ENCODE measurements at places on chromosomes 1 and 21. TPM values are rescaled to one million over a fixed set of nuclear protein-coding genes. Genes with fewer than 3 reads are reported as not detected.
A peak's percentile ranks its signal among the peaks of the same experiment; 100 is the strongest.

DNA sequence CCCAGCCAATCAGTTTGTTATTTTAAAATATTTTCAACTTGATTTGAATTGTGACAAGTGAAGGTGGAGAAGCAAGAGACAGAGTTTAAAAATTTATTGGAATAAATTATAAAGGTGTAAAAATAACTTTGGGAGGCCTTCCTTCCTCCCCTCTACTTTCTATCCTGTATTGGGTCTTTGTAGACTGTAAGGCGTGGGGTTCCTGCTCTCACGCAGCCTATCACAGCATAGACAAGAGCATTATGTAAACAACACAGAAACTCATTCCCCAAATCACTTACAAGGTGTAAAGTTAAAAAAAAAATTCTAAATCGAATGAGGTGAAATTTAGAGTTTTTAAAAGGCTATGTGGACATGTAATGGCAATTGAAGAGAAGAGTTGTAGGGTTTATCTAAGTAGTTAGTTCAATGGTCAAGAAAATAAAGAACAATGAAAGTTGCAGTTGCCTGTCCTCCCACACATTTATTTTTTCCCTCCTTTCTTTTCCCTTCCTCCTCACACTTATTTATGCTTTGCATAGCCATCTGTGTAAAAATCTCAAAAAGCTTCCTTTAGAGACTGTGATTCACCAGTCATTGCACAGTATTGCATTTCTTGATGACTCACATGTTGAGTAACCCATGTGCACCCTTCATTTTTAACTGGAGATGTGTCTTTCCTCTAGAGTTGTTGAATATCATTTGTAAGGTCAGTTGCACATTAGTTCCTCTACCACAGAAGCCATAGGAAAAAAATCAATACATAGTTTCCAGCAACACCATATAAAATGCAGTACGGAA is 242.2 kb downstream of the PTPRC start:
- H3K36me3 ChIP-seq, result no peaks in the 10 kb centered on the region
- H3K27me3 ChIP-seq, result no peaks in the 10 kb centered on the region
- H3K4me3 ChIP-seq, result no peak overlapping the region
- no peak for DNase-seq
- peak overlapping the region; percentile 8 for H3K27ac ChIP-seq

DNA sequence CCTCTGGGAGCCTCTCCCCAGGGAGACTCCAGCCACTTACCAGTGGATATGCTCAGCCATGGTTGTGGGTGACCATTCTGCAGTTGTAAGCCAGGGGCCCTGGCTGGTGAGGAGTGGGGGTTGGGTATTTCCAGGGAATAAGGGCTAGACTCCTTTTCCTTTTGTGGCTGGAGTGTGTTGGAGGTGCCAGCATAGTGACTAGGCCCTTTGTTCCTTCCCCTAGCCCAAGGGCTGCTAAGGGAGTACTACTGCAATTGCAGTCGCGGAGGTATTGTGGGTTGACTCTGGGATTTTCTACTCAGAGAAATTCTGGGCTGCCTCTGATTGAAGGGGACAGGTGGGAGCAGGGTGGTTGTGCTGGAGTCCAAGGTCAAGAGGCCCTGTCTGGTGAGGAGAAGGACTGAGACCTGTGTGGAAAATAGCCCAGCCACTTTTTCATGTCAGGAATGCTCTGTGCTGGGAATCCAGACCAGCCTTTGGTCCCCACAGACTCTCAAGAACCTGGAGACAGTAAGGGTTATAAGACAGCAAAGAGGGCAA is 43.1 kb downstream of the MROH9 start:
- no peak overlapping the region for H3K4me3 ChIP-seq
- no peak for DNase-seq
- H3K36me3 ChIP-seq, result no peaks in the 10 kb centered on the region
- no peaks in the 10 kb centered on the region for H3K4me1 ChIP-seq
- no peaks in the 10 kb centered on the region for H3K27me3 ChIP-seq

TNFRSF8 gene
- total RNA-seq, result 0.84 TPM

CLCA1 gene
- not detected for total RNA-seq

DNA sequence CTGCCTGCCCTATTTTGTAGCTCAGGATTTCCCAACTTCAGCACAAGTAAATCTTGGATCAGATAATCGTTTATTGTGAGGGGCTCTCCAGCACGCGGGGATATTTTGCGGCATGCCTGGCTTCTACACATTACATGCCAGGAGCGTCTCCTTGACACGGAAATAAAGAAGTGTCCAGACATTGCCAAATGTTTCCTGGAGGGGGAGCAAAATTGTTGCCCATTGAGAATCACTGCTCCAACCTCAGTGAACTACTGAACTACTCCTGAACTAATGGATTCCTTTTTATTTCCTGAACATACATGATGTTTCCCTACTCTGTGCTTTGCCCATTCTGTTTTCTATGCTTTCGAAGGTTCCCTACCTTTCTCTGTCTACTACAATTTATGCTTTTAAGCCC is 1359.1 kb upstream of the ADGRL2 start:
- H3K27me3 ChIP-seq, result no peaks in the 10 kb centered on the region
- no peak overlapping the region for H3K27ac ChIP-seq
- H3K4me3 ChIP-seq, result no peak overlapping the region
- H3K4me1 ChIP-seq, result no peaks in the 10 kb centered on the region
- no peaks in the 10 kb centered on the region for H3K36me3 ChIP-seq
